ENCODE measurements at places on chromosomes 12 and 14.

GRCh38 chr14:91935586-91935985, 11.9 kb downstream of the FBLN5 start:
- no peak for DNase-seq

DNA sequence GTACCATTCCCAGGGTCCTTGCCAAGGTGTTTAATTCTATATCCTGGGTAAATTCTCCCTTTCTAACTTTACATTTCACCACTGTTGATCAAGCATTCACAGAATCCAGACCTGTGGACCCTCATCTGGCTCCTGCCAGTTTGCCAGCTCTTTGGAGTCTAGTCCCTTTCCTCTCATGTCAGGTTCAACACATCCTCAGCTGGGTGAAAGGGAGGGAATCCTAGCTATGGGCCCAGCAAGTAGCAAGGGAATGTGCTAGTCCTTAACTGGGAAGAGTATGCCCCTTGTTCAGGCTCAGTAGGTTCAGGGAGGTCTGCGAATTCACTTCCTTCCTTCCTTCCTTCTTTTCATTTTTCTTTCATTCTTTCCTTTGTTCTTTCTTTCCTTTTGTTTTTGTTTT, 38.2 kb upstream of the HMGA2 start:
- DNase-seq = no peak

- no peak for DNase-seq
Measured at GRCh38 chr12:68097386-68097785, 62.2 kb downstream of the IFNG start.

- no peak for DNase-seq
Measured at GRCh38 chr14:101499080-101499479, 62.2 kb upstream of the DIO3 start.

DNA sequence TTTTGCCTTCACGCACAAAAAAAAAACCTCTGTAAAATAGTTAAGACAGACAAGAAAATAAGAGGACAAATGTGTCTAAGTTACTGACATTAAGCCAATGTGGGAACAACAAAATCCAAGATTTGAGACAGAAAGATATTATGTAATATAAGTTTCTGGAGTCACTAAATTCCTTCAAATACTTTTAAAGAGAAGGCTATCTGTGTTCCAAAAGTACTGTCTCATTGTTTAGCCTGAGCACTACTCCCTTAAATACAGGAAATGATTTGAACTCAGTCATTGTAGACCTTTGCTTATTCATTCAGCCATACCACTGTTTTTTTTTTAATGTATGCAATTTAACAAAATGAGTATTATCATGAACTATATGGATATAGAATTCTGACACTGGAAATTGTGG, 82.7 kb upstream of the KITLG start:
- DNase-seq = no peak
